ENCODE measurements at places on chromosomes 4 and X.

DNA sequence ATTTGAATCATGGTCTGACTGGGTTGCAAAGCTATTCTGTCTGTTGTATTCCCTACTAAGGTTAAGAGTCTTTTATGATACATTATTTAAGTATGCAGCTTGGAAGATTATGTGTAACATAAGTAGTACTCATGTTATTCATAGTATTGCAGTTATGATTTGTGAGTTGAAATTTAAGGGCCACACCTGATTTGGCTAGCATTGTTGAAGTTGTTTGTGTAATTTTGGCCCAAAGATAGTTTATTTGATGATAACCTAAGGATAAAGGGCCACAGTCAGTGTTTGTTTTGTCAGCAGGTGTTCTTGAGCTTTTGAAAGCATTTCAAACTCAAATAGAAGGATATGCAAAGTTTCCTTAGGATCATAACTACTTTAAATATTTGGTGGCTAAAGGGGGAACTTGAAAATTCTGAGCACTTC, 38.9 kb downstream of the NUDT9 start:
- no peak for DNase-seq

DNA sequence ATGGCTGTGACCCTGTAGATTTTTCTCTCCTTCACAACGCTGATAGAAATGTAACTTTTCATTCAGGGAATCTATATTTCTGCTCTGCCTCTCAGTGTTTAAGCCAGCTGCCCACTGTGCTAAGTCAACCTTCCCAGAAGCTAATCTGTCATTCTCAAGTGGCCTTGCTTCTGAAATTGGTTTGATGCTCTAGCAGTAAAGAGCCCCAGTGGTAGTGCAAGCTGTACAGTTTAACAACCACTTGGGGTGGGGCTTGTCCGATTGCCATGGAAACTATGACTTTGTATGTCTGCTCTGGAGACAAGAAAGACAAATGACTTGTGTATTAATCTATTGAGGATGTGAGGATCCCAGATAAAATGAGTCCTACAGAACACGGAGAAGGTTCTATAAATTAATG, 620.9 kb upstream of the GALNT7 start:
- DNase-seq: no peak

DNA sequence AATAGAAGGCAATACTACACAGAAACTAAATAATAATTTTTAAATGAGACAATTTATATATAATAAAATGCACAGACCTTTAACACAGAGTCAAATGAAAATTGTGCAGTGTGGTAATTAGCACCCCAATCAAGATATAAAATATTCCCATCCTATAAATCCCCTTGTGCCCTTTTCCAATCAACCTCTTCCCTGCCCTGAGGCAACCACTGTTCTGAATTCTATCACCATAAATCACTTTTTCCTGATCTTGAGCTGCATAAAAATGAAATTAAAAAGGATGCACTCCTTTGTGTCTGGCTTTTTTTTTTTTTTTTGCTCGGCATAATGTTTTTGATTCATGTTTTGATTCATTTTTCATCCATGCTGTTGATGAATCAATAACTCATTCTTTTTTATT, 107.0 kb downstream of the ATP8A1 start:
- DNase-seq: no peak

- DNase-seq: no peak
Observed at GRCh38 chrX:122914256-122914655, 269.8 kb upstream of the GRIA3 start.

GRCh38 chr4:7129871-7130620, 62.2 kb upstream of the GRPEL1 start:
- DNase-seq: no peak
